CD4-positive, alpha-beta T cell treated with Interleukin-1 beta for 1 hour (primary cell): ENCODE measurements at places on chromosomes 3 and 15.

DNA sequence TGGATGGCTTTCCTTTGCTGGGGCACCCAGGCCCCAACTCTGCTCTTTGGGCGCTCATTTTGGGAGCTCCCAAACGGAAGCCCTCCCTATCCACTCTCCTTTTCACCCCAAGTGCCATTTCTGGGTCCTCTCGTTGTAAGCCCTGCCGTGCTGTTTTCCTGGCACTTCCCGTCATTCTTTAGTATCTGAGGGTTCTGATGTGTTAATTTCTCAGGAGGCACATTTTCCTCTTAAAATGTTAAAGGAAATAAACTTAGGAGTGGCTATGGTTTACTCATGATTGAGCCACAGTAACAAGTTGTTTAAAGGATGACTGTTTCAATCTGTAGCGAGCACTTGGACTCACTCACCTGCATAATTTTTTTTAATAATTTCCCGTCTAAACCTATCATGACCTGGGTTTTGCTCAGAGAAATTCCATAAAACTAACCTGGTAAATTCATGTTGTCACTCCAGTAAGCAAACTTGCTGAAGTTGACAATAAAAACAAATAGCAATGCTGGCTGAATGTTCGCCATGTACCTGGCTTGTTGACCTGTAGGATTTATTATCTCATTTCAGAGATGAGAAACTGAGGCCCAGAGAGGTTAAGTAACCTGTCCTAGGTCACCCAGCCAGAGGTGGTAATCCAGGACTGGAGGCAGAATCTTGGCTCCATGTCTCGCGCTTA lies 10.6 kb downstream of the ALDH1A3 start:
- DNase-seq = no peak

- DNase-seq = no peak
Observed at GRCh38 chr15:71443538-71443937, 328.3 kb downstream of the THSD4 start.

DNA sequence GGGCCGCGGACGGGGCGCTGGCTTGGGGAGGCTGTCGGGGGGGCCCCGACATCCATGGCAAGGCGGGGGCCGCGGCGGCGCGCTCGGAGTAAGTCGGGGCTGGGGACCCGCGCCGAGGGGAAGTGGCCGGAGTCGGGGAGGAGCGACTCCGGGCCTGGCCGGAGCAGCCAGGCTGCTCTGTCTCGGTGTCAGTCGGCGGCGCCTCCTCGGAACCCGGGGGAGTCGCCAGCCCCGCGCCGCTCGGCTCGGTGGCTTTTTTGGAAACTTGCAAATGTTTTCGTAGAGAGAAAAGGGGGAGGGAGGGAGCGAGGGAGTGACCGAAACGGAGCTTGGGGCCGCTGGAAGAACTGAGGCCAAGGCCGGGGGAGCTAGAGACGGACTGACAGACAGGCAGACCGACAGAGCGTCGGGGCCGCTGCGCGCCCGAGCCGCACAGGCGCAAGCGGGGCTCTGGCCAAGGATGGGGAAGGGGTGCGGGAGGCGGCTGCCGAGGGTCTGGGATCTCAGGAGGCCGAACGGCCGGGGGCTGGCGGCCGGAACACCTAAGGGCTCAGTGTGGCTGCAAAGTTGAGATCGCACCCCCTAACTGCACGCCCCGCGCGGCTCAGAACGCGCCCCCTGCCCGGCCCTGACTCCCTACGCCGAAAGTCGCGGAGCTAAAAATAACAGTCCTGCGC lies 5.0 kb downstream of the PTH1R start:
- no peak for DNase-seq

GRCh38 chr3:112391648-112392047 lies 58.7 kb downstream of the CD200 start:
- DNase-seq = no peak

- no peak for DNase-seq
Observed at GRCh38 chr15:74430510-74430951, 3.2 kb downstream of the SEMA7A start.

GRCh38 chr3:79761441-79761840 lies 6.4 kb downstream of the ROBO1 start:
- no peak for DNase-seq

GRCh38 chr3:38337703-38338102 lies 8.9 kb upstream of the XYLB start:
- DNase-seq = no peak

DNA sequence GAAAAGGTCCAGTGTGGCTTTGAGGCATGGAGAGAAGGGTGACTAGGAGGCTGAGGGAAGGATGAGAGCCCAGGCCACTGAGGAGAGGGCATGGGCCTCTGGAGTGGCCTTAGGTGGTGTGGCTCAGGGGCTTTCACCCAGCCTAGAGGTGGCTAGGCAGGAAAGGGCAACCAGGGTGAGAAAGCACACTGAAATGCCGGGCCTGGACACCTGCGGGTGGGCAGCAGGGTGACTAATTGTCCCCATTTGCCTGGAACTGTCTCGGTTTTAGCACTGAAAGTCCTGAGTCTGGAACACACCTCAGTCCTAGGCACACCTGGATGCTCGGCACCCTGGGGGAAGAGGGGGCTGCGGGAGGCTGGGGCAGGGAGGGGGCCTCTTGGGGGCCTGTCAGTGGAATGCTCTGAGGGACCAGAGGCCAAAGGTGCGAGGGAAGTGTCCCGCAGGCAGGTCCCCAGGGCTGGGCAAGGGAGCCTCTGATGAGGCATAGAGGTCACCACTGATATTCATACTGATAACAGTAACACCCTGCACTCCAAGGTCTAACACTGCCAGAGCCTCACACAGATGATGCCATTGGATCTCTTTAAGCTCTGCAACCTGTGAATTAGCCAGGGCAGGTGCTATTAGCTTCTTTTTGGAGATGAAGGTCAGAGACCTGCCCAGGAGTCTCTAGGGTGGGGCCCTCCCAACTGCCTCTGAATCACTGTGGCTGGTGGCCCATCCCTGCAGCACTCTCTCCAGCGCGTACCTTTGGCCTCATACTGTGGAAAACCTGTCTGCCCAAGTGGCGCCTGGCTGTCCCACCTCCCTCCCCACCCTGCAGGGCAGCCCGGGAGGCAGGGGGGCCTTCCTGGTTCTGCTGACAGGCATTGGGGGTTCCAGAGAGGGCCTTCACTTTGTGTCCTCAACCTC lies 3.0 kb upstream of the PHGR1 start:
- no peak for DNase-seq

DNA sequence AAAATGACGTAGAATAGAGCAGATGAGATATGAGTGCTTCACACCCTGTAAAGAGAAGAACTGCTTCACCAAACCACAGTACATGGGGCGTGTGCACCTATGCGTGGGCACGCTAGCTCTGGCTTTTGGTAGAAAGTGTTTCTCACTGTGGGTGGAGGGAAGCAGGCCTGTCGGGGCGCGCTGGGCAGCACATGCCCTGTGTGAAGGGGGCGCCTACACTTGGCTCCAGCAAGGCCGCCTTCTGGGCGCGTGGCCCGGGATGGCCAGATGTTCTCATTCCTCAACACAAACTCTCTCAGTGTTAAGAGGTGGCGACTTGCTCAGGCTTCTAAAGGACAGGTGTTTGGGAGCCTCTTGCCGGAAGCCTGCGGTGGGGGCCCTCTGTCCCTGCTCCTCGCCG lies 90.0 kb downstream of the FBLN2 start:
- DNase-seq = no peak

DNA sequence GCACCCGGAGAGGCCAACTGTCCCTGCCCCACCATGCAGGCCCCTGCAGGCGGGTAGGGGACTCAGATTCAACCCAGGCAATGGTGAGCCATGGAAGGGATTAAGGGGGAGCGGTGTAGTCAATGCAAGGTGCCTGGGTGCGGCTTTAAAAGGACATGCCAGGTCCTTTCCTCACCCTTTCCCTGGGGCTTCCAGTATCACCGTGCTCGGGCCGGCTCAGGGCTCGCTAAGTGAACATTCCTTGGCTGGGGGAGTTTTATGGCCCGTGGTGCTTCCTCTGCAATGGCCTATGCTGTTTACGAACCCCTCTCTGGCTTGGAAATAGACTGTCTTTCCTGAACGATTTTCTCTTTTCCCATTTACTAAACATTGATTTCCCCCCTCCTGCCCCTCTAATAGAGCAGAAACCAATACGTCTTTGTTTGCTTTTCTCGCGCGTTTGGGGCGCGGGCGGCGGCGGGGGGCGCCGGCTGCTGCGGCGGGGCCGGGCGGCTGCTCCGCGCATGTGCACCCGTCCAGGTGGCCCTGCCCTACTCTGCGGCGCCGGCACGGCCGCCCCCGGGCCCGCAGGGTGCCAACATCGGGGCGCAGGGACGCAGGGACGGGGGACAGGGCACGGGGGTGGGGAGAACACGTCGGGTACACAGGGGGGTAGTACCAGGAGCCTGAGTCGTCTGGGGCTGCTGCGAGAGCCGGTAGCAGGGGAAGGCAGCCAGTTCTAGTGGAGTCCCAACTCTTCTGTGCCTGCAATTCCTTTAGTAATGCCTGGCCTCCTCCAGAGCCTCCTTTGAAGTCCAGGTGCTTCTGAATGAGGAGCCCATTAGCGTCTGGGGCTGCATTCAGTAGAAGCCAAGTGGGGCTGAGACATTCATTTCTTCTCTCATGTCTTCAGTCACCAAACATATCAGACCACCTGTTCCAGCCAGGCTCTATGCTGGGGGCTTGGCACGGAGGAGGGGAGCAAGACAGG lies 26.9 kb upstream of the CACNA2D2 start:
- DNase-seq = no peak

DNA sequence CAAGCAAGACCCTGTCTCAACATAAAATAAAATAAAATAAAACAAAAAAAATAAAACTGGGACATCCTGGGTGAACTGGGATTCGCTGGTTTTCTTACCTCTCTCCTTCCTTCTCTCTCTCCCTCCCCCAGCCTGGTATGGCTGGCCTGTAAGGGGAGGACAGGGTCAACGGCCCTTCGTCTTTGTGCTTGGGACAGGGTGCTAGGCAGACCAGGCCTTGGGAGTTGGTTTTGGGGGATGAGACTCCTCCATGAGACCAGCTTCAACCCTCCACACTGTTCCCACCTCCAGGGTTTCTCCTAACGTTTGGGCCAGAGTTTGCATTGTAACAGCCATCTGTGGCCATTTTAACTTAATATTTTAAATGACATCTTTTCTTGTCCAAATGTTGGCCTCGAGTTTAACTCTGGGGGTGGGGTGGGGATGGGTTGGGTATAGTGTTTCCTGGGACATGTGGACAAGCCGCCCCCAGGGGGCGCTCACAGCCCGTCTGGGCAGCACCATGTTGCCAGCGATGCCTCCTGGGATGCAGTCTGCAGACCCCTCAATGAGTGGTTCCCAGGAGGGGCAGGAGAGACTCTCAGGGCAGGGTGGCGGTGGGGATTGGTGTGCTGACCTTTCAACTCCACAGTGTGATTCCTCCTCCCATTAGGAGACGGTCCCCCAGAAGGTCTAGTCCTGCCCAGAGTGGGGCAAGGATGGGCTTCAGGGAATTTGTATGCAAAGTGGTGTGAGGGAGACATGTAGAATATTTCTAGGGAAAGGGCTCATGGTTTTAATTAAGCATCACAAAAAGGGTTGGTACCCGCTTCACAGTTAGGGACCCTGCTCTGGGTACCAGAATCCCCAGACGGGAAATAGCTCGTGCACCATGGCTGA lies 37.7 kb upstream of the LCTL start:
- DNase-seq = peak; percentile 69

DNA sequence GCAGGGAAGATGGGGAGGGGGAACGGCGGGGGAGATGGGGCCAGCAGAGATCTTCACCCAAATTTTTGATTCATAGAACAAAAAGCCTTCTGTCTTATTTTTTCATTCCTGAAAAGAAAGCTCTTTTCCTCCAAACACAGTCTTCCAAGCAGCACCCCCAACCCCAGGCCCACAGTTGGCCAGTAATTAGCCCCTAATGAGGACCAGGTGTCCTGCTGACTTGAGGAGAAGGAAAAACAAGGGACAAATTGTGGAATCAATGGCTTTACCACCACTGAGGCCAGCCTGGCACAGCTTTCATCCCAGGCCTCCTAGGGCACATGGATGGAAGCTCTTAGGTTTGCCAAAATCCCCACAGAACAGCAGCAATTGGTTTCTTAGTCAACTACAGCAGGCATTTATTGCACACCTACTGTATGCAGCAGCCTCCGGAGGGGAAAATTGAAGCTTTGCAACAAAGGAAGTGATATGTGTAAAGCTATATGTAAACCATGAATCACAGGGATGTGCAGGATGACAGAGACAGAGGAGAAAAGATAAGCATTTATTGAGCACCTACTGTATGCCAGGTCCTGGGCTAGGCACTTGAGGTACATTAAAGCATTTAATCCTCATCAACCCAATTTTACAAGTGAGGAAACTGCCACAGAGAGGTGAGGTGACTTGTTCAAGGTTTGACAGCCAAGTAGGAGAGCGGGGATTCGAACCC lies 199.5 kb downstream of the TBC1D2B start:
- no peak for DNase-seq

DNA sequence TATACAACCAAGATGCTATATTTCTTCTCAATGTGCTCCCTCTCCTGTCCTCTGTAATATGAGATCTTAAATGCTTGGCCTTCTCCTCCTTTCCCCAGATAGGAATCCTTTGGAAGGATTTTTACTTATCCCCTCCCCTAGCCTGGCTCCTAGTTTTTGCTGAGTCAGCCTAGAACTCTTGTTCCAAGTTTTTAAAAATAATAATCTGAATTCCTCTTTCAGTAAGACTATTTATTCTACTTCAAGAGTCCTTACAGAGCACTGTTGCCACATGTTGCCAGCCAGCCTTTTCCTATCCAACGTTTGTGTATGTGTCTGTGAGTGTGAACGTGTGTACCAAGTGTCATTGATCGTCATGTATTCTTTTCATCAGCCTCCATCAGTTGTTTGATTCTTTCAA lies 11.0 kb upstream of the KCNMB2 start:
- no peak for DNase-seq

- DNase-seq = no peak
Observed at GRCh38 chr3:176078906-176079305, 1118.4 kb downstream of the TBL1XR1 start.

- DNase-seq = no peak
Observed at GRCh38 chr15:69377216-69377970, 36.8 kb upstream of the KIF23 start.

- DNase-seq = no peak
Observed at GRCh38 chr3:67781871-67782270, 127.5 kb upstream of the SUCLG2 start.

DNA sequence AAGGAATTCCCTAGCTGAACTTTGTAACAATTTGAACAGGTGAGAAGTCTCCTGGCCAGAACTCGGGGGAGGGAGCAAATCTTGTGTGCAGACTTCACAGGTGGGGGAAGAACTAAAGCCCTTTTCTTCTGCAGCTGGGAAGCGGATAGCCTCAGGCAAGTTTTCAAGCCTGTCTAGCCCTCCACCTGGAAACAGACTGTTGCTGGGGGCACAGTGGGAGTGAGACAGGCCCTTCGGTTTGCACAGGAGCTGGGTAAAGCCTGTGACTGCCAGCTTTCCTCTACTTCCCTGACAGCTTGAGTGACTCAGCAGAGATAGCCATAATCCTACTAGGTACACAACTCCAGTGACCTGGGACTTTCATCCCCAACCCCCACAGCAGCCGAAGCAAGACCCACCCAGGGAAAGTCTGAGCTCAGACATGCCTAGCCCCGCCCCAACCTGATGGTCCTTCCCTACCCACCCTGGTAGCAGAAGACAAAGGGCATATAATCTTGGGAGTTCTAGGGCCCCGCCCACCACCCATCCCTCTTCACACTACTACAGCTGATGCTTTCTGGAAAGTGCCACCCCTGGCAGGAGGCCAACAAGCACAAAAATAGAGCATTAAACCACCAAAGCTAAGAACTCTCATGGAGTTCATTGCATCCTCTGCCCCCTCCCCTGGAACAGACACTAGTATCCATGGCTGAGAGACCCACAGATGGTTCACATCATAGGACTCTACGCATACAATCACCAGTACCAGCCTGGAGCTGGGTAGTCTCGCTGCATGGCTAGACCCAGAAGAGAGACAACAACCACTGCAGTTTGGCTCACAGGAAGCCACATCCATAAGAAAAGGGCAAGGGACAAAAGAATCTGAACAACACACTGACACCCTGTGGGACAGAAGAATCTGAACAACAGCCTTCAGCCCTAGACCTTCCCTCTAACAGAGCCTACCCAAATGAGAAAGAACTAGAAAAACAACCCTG lies 479.0 kb downstream of the RAP2B start:
- no peak for DNase-seq
